ENCODE measurements at places on chromosomes 16 and 17.

GRCh38 chr17:79041041-79041570 lies 17.1 kb downstream of the C1QTNF1 start:
- no peak for DNase-seq

- no peak for DNase-seq
Measured at GRCh38 chr16:28538733-28539596, at the start of gene NUPR1. NUPR1 (minus strand) TSS chr16:28538974; CDS start chr16:28538907, 67 bp downstream.

GRCh38 chr17:28760601-28761562 lies 17.1 kb downstream of the TRAF4 start:
- peak; percentile 58 for DNase-seq

- no peak for DNase-seq
Measured at GRCh38 chr17:66577041-66577440, 257.9 kb upstream of the CACNG5 start.

DNA sequence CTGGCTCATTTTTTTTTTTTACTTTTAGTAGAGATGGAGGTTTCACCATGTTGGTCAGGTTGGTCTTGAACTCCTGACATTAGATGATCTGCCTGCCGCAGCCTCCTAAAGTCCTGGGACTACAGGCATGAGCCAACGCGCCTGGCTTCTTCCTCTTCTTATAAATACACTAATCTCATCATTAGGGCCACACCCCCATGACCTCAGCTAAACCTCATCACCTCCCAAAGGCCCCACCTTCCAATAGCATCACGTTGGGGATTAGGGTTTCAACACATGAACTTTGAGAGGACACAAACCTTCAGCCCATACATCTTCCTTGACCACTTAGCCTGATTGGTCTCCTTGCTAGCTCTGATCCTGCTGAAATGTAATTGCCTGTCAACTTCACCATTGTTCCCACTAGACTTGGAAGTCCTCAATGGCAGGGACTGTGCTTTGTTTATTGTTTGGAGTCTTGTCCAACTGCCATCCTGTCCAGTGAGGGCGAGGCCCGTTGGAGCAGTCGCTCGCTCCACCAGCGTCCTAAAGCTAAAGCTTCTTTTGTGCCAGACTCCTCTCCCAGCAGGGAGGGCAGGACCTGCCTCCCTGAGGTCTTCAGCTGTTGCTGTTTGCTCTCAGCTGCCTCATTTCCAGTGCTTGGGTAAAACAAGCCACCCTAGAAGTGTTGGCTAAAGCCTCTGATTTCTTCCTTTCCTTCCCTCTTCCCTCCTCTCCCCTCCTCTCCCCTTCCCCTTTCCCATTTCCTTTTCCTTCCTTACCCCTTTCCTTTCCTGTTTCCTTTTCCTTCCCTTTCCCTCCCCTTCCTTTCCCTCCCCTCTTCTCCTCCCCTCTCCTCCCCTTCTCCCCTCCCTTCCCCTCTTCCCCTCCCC lies 85.3 kb downstream of the HAPSTR1 start:
- no peak for DNase-seq

- no peak for DNase-seq
Measured at GRCh38 chr17:32546031-32546444, 59.2 kb downstream of the CDK5R1 start.

DNA sequence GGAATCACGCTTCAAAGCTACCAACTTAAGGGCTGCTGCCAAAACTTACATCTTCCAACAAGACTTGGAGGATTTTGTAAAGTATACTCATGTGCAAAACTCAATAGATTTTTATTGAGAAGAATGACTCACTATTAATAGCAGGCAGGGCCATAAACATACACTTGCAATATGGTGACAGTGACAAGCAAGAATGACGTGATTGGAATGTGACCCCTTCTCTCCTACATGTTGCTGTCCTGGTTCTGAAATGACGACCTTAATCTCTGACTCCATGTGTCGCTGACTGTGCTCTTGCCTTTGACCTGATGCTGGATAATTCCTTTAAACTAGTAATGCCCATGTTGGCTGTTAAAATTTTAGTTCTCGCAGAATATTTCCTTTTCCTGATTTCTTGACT lies 174.5 kb downstream of the PARN start:
- no peak for DNase-seq

GRCh38 chr17:12592941-12593340 lies 72.7 kb upstream of the MYOCD start:
- DNase-seq, result no peak

DNA sequence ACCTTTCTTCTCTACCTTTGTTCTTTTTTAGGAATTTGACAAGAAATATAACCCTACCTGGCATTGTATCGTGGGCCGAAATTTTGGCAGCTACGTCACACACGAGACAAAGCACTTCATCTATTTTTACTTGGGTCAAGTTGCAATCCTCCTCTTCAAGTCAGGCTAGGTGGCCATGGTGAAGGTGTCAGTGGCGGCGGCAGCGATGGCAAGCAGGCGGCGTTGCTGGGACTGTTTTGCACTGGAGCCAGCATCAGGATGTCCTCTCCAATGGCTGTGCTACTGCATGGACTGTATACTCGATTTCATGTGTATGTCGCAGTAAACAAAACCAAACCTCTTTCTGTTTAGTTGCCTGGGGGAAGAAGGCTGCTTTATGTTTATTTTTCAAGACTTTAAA lies 5.9 kb downstream of the DYNLL2 start:
- DNase-seq, result no peak

- peak; percentile 77 for DNase-seq
Measured at GRCh38 chr16:19559242-19559910, 3.9 kb downstream of the VPS35L start.

DNA sequence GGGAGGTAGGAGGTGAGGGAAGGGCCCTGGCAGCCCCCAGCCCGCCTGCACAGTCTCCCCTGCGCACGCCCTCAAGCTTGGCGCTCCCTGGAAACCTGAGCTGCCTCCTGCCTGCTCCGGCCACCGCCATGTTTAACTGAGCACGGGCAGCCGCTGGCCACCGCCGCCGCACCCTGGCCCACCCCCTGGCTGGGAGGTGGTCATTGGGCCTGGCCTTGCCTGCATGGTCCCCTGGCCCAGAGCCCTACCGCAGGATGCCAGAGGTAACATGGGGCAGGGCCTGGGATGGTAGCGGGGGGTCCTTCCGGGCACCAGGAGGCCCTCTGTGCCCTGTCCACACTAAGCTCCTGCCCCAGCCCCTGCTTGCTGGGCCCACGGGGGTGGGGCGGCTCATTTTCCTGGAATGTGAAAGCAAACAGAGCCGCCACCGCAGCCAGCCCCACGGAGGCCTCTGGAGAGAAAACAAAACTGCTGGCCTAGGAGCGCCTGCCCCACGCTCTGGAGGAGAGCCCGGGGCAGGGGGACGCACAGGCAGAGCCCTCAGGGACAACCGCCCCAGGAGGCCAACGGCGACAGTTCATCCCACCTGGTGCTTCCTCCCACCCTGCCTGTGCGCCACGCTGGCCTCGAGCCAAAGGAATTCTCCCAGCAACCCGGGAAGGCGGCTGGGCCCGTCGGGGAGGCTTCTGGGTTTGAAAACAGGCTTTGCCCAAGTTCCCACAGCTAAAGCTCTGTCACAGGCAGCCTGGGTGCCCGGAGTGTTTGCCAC lies 8.9 kb downstream of the NHERF2 start:
- DNase-seq, result peak; percentile 13

- DNase-seq, result no peak
Measured at GRCh38 chr16:31301708-31302400, 42.1 kb downstream of the ITGAM start.

GRCh38 chr16:87046235-87046634 lies 271.0 kb downstream of the C16orf95 start:
- DNase-seq, result no peak

- no peak for DNase-seq
Measured at GRCh38 chr16:26493751-26494150, 573.0 kb upstream of the C16orf82 start.

- DNase-seq, result no peak
Measured at GRCh38 chr17:77393274-77393600, 252.5 kb downstream of the SEC14L1 start.

GRCh38 chr16:29984137-29984763 lies 10.6 kb downstream of the TAOK2 start:
- no peak for DNase-seq

DNA sequence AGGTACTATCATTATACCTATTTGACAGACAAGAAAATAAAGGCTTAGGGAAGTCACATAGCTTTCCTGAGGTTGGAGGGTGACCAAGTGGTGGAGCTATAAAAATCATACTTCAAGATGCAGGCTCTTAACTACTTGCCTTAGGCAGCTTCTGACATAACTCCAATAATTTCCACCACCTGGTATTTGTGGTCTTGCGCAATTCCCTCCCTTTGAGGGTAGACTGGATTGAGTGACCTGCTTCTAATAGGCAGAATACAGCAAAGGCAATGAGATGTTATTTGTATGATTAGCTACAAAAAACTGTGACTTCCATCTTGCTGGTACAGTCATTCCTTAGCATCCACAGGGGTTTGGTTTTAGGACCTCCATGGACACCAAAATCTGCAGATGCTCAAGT lies 385.5 kb downstream of the TMEM114 start:
- no peak for DNase-seq

DNA sequence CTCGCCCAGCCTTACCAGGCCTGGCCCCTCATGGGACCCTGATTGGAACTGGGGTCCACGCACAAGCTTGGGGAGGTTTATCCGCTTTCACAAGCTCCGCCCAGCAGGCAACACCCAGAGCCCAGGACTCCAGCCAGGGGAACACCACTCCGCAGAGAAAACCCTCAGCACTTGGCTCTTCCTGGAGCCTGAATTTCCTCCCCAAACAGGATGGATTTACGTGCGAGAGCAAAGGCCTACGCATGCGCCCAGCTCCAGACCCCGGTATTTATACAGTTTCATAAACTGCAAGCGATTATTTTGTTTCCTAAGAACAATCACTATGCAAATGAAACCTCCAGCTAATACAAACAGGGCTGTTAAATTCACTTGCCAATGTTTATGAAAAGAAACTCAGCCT lies 22.8 kb downstream of the ZNF423 start:
- no peak for DNase-seq

DNA sequence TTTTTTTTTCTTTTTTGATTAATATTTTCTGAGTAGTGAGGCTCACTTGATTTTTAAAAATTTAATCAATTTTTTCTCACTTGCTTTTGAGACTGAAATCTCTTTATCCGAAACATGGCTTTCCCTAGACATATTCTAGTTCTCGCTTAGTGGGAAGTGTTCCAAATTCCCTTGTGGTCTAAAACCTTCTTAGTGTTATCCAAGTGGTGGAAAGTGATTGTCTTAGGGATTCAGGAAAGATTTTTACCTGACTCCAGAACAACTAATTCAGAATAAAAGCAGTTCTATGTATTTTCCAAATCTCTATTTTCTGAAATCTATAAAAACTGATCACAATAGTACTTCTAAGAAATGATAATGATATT lies 178.8 kb downstream of the MAP2K6 start:
- no peak for DNase-seq

- DNase-seq, result peak; percentile 77
Measured at GRCh38 chr17:47324224-47325020, 667 bp downstream of the EFCAB13 start.

- no peak for DNase-seq
Measured at GRCh38 chr16:49855822-49856671, at the start of gene ZNF423. ZNF423 (minus strand) TSS chr16:49856112; CDS start chr16:49855774, 338 bp downstream.

- DNase-seq, result no peak
Measured at GRCh38 chr17:72005332-72006163, 115.3 kb upstream of the SOX9 start.

- no peak for DNase-seq
Measured at GRCh38 chr17:43661699-43662412, at the start of gene MEOX1. MEOX1 (minus strand) TSS chr17:43661922; CDS start chr17:43661534, 388 bp downstream.

- no peak for DNase-seq
Measured at GRCh38 chr16:76228546-76229146, 48.6 kb upstream of the CNTNAP4 start.

GRCh38 chr16:86255966-86256365 lies 254.4 kb upstream of the FOXF1 start:
- DNase-seq, result no peak

DNA sequence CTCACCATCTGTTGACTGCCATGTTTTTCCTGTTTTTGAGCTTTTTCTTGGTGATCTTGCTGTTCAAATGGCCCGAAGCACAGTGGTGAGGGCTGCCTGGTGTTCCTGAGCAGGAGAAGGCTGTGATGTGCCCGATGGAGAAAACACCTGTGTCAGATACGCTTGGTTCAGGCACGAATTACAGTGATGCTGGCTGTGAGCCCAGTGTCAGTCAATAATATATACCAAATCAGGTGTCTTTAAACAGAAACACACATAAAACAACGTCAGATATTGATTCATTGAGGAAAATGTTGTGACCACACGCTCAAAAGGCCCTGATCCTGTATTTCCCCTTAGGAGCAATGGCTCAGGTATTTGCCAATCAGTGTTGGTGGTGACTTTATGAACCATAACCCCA lies 111.7 kb downstream of the SDR42E1 start:
- DNase-seq, result no peak

DNA sequence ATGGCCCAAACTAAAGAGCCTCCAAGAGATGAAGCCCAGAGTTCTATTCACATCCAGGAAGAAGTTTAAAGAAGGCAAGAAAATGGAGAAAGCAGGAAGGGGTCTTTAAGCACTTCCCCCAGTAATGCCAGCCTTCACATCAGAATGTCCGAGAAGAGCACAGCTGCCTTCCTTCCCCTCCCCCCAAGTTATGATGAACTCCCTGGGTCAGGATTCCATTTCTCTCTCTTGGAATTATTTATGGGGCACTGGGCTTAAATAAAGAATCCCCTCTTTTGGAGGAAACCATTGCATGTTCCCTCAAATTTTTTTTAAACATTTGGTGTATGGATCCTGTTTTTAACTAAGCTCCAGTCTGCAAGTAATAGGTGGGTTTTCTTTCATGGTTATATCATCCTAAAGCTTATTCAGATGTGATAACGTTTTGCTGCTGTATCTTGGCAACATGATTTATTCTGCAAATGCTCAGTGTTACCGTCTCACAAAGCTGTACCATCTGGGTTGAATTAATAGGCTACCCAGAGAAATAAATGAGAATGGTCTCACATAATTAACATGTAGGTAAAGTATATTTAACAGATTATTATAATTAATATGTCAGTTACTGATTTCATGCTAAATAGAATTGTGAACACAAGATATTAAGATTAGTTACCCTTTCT lies 160.9 kb upstream of the TOX3 start:
- no peak for DNase-seq

GRCh38 chr17:12627177-12627629 lies 38.5 kb upstream of the MYOCD start:
- no peak for DNase-seq

All from NCI-H510A treated with DMSO at 0.1 percent for 48 hours (cell line).